ENCODE measurements at places on chromosomes 12 and 14.

DNA sequence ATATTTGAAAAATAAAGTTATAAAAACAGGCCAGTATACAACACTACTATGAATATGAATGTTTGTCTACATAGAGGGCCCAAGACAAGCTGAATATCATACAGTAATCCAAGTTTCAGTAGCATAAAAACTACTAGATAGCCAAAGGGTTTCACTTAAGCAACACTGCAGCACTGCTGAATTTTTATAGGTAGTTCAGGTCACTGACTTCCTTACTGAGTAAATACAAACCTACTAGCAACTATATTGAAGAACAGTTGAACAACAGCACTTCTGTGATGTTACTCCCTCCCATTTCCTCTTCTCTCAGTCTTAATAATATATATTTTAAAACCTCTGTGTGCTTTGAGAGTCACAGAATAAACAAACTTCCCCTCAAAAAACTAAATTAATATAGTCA, 42.7 kb downstream of the GTF2A1 start:
- DNase-seq, result no peak

DNA sequence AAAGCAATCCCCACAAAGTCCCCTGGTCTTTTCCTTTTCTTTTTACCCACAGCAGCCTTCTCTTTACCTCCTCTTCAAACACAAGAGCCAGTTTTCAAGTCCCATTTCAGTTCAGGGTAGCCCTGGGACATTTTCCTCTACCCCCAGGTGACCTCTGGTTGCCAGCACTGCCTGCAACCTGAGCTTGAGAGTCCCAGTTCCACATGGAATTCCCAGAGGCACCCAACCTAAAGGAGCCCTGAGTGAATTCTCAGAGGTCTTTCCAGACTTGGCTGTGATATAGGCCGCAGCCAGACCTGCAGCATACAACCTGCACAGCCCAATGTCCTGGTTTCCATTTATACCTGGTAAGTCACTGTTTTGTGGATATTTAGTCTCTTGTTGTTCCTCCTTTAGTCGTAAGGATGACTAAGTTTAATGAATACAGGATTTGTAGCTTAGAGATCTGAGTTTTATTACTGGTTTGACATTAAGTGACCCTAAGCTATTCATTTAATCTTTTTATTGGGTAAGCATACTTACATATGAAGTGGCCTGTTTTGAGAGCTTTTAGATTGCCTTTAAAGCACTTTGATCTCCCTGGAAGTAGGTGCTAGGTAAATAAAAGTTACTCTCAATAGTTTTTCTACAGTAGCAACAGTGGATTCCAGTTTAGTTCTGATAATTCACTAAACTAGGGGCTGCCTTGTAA, 159.8 kb downstream of the TGFB3 start:
- DNase-seq, result no peak

GRCh38 chr12:46373301-46374296, 1.0 kb upstream of the SLC38A2 start:
- DNase-seq, result no peak

GRCh38 chr14:50053935-50054334, 62.4 kb downstream of the VCPKMT start:
- no peak for DNase-seq

DNA sequence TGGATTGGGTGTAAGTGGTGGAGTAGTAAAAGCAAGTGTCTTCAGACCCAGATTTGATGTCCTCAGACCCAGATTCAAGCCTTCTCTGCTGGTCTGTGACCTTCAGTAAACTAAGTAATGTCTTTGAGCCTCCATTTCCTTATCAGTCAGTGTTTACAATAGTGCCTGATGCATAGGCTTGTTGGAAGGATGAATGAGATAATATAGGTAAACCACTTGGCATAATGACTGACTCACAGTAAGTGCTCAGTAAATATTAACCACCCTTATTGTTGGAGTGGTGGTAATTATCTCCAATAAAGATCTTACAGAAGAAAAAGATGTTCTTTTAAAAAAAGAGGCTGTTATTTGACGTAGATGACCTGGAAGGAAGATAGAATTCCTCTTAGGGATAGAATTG, 86.2 kb downstream of the IGF1 start:
- no peak for DNase-seq

GRCh38 chr14:72679536-72680151, 214.3 kb downstream of the DPF3 start:
- no peak for DNase-seq

DNA sequence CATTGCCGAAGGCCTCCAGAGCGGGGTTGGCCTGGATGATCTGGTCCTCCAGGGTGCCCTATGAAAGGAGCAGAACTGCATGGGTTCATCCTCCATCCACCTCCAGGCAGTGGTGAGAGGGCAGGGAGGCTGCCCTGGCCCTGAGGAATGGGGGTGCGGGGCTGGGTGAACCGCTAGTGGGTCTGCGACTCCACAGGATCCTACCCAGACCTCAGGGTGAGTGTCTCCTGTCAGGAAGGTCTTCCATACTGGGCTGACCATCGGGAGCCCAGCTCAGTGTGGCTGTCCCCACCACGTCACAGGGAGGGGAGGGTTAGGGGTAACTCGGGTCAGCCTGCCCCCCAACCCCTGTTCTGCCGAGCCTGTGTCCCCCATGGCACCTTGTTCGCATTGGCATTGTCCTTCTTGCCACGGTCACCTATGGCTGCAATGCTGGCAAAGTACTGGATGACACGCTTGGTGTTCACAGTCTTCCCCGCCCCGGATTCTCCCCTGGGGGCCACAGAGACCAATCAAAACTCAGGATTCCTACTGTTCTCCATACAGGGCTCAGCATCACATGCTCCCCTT, 3.7 kb downstream of the MYH6 start:
- no peak for DNase-seq

DNA sequence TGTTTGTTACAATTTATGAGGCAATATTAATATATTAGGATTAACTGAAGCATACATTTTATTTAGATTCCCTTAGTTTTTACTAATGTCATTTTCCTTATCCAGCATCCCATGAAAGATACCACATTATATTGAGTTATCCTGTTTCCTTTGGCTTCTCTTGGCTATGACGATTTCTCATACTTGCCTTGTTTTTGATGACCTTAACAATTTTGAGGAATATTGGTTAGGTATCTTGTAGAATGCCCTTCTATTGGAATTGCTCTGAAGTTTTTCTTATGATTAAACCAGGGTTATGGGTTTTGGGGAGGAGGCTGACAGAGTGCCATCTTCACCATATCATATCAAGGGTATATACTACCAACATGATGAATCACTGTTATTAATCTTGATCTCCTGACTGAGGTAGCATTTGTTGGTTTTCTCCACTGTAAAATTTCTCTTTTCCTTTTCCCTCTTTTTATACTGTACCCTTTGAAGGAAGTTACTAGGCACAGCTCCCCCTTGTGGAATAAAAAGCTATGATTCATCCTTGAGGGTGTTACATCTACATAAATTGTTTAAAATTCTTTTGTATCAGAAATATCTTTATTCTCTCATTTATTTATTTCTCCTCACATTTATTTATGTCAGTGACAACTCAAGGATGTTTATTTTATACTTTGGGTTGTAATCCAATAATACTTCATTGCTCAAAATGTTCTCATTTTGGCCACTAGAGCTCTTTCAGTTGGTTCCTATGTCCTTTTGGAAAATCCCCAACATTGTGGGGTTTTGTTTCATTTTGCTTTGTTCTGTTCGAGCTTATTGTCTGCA, 239.0 kb downstream of the SLC16A7 start:
- DNase-seq, result no peak

- DNase-seq, result no peak
Observed at GRCh38 chr12:83676781-83677295, 990.1 kb downstream of the TMTC2 start.

GRCh38 chr12:56007564-56008559, 10.8 kb downstream of the SUOX start:
- peak; percentile 55 for DNase-seq

DNA sequence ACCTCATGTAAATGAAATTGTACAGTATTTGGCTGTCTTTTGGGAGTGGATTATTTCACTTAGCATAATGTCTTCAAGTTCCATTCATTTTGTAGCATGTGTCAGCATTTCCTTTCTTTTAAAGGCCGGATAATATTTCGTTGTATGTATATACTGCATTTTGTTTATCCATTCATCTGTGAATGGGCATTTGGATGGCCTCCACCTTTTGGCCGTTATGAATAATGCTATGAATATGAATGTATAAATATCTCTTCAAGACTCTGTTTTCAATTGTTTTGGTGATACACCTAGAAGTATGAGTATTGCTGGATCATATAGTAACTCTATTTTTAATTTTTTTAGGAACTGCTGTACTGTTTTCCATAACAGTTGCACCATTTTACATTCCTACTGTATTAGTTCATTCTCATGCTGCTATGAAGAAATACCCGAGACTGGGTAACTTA, 164.9 kb downstream of the DYRK2 start:
- DNase-seq, result no peak

DNA sequence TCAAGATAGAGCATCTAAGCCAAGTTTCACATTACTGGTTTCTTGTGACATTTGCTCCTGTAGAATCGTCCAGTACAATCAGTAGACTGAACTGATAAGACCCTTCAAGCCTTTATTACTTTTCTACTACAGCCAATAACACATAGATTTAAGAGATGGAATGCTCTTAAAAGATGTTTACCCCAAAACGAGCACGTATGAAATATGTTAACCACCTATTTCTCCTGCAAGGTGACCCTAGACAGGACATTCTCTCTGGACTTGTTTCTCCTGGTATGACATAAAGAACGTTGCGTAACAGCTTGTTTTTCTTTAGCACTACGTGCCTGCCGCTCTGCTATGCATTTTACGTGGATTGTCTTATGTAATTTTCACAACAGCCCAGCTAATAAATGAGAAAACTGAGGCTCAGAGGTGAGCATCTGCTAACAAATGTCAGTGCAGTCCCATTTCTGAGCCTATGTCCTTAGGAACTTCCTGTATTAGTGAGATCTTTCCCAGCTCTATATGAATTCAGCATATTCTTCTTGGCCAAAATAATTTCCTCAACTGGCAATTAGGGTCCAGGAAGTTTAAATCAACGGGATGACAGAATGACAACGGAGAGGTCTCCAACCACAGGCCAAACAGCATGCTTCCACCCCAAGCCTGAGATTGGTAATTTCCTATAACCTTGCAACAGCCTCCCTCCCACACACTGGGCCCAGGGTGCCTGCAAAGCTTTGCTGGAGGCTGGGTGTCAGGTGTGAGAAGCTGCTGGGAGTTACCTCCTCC, 3.7 kb downstream of the NFKBIA start:
- no peak for DNase-seq

GRCh38 chr12:71846322-71846940, 6.9 kb downstream of the TBC1D15 start:
- no peak for DNase-seq

GRCh38 chr14:54343272-54344121, 53.3 kb upstream of the CDKN3 start:
- DNase-seq, result no peak

DNA sequence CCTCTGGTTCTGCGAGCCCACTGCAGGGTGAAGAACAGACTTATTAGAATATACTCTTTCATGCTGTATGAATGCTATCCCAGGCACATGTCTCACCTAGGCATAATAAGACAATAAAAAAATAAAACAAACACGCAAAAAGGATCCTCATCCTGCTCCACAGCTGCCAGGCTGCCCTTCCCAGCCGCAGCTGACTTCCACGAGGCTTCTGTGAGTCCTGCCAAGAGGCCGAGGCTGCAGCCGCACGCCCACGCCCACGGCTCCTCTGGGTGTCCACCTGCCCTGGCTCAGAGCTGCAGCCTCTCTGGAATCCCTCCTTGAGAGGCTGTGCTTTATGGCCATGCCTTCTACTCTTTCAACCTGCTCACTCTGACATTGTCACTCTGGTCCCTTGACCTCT, 6.9 kb downstream of the SMIM41 start:
- no peak for DNase-seq

GRCh38 chr12:5480938-5481303, 49.0 kb downstream of the NTF3 start:
- DNase-seq, result no peak

DNA sequence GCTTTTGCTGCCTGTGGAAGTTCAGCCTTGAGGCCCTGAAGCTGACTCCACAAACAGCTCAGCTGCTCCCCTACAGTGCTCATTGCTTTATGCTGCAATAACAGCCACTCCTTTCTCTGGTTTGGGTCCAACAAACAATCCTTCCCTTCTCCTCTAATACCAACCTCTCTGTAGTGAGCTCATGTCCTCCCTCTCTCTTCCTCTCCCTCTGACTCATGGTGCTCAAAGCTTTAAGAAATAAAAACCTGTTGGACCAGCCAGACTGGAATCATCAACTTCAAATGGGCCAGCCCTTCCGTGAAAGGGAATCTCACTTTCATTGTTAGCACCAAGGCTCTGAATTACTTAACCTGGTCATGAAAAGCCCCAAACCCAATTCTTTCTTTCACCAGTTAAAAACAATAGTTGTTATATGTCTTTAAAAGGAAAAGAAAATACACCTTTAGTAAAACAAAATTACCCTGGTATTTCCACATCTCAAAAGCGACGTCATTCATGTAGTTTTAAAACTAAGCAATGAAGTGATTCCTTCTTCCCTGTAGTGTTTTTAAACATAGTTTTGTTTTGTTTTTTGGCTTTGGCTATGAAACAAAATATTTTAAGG, 126.4 kb downstream of the DUSP6 start:
- DNase-seq, result no peak

GRCh38 chr14:37858733-37859132, 263.3 kb downstream of the TTC6 start:
- no peak for DNase-seq

DNA sequence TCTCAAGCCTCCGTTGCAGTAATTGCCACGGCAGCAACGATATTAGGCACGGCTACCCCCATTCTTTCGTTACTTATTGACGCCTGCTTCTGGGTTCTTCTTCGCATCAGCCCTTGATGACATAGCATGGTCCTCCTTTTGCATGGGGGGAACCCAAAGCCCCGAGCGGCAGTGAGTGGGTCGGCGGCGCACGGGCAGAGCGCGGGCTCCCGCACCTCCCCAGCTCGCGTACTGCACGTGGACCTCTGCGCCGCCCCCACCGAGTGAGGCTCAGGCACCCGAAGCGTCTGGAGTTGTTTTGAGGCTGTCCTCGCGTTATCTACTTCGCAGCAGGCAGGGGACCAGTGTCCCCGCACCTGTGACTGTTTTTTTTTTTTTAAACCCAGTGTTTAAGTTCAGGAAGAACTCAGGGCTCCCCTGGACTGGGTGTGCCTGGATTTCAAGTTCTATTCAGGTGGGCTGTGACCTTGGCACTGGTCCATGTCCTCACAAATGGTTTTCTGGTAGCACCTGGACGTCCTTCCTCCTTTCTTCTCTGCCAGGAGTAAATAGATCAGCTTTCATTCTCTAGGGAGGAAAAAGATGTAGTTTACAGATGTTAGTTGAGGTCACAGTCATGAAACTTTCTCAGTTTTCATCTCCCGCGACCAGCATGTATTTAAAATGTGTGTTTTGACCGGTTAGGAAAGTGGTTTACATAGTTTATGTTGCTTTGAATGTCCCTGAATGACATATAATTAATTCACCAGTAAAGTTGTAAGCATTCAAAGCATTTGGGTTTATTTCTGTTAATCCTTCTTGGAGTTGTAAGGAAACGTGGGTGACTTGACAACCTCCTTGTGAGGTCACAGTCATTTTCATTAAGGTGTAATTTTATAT, 1.4 kb upstream of the FOXN4 start:
- no peak for DNase-seq

GRCh38 chr14:61077951-61078720, 97.1 kb downstream of the SLC38A6 start:
- no peak for DNase-seq
